ENCODE measurements at places on chromosomes 1 and 21.

GRCh38 chr1:21834094-21834493 lies 22.0 kb downstream of the LDLRAD2 start:
- no peak for DNase-seq

- no peak for DNase-seq
Measured at GRCh38 chr1:54882519-54882918, 4.5 kb downstream of the DHCR24 start.

DNA sequence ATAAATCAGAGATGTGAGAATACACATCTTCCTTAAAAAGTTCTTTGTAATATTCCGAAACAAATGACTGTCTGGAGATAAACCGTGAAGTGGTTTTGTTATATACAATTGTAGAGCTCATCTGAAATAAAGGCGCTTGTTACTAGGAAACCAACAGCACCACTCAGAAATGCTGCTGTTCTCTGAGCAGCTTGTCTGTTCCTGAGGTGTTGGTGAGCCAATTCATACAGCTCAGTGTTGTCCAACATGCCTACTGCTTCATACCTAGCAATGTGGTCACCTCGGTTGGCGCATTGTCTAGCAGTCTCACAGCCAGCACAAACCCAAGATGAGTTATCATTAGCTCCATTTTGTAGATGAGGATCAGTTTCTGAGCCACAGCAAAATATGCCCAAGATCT lies 44.4 kb downstream of the GFI1 start:
- no peak for DNase-seq

DNA sequence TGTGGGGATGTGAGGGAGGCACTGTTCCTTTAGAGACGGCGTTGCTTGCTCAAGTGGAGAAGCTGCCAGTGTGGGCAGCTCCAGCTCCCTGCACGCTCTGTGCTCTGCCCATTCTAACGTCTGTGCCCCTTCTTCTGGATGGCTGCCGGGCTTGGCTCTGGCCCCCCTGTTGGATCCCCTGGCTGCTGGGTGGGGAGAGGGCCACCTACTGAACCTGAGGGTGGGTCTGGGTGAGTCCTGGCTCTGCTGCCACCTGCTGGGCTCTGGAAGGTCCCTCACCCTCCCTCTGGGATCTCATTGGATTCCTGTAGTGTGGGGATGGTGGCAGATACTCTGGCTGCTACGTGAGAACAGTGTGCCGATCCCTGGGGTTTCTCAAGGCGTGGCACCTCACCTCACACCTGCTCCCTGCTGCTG lies 5.0 kb downstream of the PFKL start:
- DNase-seq = peak; percentile 66

DNA sequence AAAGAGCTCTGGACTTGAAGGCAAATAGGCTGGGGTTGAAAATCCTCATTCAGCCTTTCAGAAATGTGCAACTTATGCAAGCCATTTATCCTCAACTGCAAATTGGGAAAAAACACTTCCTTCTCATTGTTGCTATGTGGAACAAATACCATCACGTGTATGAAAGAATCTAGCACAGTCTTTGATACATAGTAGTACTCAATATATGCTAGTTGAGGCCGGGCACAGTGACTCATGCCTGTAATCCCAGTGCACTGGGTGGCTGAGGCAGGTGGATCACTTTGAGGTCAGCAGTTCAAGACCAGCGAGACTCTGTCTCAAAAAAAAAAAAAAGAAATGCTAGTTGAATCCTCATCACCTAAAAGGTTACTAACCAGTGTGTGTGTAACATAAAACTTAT lies 8.2 kb downstream of the PI4KB start:
- DNase-seq = no peak

DNA sequence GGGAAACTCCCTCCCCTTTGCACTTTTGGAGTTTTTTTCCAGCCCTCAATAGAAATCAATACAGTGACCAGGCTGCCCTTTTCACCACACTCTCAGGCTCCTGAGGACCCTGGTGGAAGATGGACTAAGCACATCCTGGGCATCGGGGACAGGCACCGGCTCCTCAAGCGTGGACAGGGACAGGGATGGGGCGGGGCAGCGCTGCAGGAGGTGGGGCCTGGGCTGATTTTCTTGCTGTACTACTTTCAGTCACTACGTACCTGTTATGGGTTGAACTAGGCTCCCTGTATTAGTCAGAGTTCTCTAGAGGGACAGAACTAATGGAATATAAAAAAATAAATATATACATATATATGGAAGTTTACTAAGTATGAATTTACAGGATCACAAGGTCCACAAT lies 2.5 kb downstream of the MX2 start:
- DNase-seq = no peak
